ENCODE measurements at places on chromosomes 12 and 14.

- no peak for DNase-seq
Measured at GRCh38 chr14:80927083-80927989, 14.2 kb downstream of the CEP128 start.

DNA sequence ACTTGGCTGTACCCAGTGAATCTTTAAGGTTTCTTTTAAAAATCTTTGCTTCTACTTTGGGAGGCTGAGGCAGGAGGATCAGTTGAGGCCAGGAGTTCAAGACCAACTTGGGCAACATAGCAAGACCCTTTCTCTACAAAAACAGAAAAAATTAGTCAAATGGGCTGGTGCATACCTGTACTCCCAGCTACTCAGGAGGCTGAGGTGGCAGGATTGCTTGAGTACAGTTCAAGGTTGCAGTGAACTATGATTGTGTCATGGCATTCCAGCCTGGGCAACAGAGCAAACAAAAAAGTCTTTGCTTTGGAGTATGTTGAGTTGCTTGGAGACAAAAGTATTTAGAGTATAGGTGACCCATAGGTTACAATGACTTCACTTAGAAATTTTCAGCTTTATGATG lies 6.2 kb upstream of the DDX55 start:
- no peak for DNase-seq

DNA sequence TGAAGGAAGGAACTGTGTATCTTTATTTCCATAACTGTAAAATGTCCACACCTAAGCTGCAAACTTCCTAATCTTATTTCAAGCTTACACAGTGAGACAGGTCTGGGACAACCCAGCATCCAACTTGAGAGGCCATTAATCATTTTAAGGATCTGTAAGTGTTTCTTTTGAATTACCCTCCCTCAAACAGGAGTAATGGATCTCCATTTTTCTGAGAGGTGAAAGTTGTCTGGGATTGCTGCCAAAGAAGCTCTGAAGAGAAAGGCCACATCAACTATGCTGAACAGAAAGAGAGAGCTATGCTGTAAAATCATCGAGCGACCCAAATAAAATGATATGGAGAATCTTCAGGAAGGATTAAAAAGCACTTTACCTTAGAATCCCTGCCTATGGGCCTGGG lies 131.7 kb upstream of the CPNE8 start:
- DNase-seq: no peak

GRCh38 chr12:76967181-76967885 lies 88.5 kb upstream of the CSRP2 start:
- no peak for DNase-seq

DNA sequence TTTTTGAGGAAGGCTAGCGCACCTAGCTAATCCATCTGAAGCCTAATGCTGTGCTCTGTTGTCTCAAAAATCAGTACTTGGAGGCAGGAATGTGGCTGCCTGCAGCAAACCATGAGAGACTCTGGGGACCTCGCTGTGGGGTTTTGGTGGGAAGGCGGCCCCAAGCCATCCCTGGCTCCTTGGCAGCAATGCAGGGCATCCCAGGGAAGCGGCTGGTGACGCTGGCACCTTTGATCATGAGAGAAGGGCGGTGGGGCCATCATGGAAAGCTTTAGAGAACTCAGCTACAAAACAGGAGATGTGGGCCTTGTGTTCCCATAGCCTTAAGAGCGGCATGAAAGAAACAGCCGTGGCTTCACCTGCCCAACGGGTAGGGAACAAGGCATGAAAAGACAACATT lies 101.1 kb upstream of the SFSWAP start:
- no peak for DNase-seq

- no peak for DNase-seq
Measured at GRCh38 chr14:24115422-24116127, 826 bp upstream of the NRL start.

DNA sequence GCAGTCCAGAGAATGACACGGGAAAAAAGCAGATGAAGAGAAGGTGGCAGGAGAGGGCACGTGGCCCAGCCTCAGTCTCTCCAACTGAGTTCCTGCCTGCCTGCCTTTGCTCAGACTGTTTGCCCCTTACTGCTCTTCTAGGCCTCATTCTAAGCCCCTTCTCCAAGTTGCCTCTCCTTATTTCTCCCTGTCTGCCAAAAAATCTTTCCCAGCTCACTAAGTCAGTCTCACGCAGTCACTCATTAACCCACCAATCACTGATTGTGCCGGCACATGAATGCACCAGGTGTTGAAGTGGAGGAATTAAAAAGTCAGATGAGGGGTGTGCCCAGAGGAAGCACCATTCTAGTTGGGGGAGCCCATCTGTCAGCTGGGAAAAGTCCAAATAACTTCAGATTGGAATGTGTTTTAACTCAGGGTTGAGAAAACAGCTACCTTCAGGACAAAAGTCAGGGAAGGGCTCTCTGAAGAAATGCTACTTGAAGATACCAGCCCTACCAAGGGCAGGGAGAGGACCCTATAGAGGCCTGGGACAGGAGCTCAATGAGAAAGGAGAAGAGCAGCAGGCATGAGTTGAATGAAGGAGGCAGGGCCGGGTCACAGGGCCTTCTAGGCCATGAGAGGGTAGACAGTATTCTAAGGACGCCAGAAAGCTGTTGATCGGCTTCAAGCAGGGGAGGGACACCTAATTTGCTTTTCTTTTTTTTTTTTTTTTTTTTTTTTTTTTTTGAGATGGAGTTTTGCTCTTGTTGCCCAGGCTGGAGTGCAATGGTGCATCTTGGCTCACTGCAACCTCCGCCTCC lies 40.9 kb downstream of the DAD1 start:
- DNase-seq: no peak

DNA sequence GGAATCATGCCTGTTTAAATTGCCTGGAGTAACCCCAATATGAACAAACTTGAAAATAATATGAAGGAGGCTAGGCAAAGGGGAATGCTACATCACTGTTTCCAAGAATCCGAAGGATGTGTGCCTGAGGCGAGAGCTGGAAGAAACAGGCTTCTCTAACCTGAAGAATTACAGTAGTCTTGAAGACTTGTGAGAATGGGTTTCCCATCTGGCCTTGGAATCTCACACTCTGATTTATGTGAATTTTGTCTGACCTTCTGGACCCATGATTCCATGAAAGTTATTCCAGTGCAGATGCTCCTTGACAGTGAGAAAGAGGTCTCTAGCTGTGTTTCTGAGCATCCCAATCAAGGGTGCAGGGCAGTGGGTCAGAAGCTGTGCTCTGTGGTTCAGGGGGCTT lies 122.1 kb upstream of the PARP11 start:
- no peak for DNase-seq

DNA sequence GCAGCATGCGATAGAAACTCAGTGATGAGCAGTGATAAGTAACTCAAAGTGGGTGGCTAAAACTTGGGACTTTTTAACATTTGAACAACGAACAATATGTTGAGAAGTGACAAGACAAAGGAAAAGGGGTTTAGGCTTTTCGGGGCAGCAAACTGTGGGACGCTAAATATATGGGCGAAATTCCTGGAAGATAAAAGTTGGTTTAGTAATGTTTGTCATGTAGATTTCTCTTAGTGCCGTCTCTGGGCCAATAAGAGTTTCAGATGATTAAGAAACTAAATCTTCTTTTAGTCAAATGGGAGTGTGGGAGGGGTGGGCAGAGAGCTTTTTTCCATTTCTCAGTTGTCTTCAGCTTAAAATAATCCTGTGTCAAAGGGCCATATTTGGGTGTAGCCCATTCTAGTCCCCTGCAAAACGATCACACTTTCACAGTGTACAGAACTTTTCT lies 41.7 kb upstream of the FUT8 start:
- DNase-seq: no peak

GRCh38 chr12:127270193-127270592 lies 996.8 kb upstream of the TMEM132C start:
- DNase-seq: no peak

- no peak for DNase-seq
Measured at GRCh38 chr14:51095854-51096823, 1.2 kb upstream of the TRIM9 start.

GRCh38 chr12:26473291-26473690 lies 277.9 kb downstream of the SSPN start:
- no peak for DNase-seq

GRCh38 chr14:62658631-62659030 lies 386.6 kb downstream of the KCNH5 start:
- DNase-seq: no peak

DNA sequence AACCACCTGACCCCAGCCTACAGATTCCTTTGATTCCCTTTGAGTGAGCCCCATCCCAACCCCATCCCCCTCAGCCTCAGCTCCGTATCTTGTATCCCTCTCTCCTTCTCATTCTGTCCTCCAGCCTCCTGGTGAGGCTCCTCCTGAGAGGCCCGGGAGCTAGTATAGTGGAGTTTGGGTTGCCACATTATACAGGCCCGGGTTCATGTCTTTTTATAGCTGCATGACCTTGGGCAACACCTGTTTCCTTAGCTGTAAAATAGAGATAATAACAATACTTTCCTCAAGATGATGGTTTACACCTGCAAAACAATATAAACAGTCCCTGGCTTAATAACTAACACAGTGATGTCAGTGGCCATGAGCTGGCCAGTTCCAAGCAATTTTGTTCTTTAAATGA lies 89.8 kb downstream of the STAB2 start:
- DNase-seq: no peak

DNA sequence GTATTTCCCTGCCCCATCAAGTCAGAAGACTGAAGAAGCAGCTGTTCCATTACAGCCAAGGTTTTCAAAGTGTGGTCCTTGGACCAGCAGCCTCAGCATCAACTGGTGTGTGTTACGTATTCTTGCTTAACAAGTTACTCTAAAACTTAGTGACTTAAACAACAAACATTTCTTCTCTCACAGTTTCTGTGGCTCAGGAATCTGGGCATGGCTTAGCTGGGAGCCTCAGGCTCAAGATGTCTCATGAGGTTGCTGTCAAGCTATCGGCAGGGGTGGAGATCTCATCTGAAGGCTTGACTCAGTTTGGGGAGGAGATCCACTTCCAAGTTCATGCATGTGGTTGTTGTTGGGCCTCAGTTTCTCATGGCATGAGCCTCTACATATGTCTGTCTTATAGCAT lies 174.5 kb downstream of the KTN1 start:
- no peak for DNase-seq

- no peak for DNase-seq
Measured at GRCh38 chr14:78363008-78363407, 192.8 kb downstream of the NRXN3 start.

DNA sequence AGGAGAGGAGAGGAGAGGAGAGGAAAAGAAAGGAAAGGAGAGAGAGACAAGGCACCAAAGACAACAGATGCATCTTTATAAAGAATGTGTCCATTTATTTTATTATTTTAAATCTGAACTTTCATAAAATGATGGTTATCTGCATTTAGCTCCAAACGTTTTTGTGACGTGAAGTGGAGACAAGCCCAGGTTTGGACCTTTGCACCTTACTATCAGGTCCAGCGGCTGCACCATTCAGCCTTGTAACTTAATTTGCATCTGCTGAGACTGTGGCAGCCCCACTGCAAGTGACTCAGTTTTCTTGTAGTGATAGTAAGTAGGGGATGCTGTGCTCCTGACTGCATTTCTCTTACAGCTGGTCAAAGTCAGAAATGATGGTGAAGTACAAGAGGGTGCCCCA lies 130.7 kb downstream of the NTF3 start:
- DNase-seq: no peak

DNA sequence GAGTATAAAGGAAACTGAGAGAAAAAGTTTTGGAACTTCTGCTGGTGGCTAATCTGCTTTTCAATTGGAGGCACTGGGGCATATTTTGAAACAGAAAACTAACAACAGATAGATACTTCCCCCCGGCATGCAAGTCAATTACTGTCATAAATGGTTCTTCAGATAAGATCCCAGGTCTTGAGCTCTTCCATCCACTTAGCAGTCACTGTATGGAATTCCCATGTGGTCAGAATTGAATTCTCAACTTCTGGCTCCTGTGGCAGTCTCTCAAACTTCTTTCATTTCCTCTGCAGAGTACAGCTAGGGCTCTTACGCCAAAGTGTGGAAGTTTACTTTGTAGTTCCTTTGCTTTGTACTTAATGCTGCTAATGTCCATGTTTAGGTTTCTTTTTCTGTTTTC lies 452.2 kb downstream of the IPO8 start:
- no peak for DNase-seq

GRCh38 chr12:52884526-52885293 lies 20.2 kb downstream of the KRT8 start:
- DNase-seq: peak; percentile 93

DNA sequence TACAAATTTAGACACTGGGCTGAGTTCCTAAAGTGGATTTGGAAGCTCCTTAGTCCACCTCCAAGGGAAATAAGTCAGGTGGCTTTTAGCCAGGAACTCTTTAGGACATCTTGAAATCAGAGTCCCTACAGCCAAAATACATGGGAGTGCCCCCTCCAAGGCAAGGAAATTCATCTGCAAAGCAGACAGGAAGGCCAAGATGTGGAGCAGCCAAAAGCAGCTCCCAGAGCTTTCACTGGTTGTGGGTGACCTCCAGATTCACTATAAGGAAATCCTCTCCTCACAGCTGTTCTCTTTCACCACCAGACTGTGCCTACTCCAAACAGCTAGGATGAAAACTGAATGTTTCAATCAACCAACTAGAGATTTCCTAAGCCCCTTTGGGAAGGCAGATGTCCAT lies 6.6 kb downstream of the TTC9 start:
- DNase-seq: peak; percentile 9

DNA sequence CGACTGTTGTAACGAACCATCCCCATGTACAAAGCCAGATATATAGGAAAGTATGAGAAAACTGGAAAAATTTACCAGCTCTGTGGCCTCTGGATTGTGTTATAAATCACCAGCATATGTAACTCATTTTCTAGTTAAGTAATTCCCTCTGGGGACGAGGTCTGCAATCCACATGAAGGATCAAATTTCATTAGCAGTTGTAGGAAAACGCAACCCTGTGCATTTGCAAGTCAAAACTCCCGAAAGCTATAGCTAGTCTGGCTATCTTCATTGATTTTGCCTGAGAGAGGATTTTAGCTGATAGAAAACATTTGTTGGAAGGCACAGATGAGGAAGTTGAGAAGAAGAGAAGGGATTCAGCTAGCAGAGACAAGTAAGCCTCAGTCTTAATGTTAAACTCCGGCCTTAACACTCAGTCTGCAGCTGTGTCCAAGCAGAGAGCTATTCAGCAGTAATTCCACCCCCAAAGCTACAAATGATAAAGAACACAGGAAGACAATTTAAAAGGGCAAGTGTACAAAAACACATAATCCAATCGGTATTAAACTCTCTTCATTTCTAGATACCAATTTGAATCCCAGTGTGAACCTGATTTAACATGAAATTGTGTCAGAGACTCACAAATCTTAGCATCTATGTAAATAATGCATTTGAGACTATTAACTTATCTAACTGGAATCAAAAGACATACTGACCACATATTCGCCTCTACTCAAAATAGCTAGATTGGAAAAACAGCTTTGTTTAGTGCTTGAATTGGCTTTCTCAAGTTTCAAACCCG lies 54.2 kb upstream of the CERS5 start:
- DNase-seq: no peak

- DNase-seq: no peak
Measured at GRCh38 chr12:78455991-78456390, 408.6 kb upstream of the SYT1 start.

DNA sequence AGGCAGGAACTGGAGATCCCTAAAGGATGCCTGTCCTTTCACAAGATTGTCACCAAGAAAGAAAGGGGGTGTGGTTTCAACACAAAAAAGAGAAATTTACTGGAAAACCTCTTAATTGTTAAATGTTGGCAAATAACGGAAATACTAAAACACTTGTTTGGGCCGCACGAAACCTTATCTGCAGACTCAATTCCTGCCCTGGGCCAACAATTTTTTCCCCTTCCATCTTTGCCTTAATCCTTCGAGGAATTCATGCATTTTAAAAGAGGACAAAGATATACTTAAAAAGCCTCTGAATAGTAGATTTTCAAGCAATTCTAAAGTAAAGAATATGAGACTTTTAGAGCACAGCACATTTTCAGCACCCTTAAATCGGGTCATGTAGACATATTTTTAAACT lies 366.2 kb downstream of the DUSP6 start:
- no peak for DNase-seq

GRCh38 chr12:110373962-110374611 lies 29.4 kb downstream of the ANAPC7 start:
- DNase-seq: no peak
